Activated CD8-positive, alpha-beta memory T cell treated with anti-CD3 and anti-CD28 coated beads, Interleukin-2, amount 50 U/mL, for 4 hours (primary cell): ENCODE measurements at places on chromosomes 4 and X.

DNA sequence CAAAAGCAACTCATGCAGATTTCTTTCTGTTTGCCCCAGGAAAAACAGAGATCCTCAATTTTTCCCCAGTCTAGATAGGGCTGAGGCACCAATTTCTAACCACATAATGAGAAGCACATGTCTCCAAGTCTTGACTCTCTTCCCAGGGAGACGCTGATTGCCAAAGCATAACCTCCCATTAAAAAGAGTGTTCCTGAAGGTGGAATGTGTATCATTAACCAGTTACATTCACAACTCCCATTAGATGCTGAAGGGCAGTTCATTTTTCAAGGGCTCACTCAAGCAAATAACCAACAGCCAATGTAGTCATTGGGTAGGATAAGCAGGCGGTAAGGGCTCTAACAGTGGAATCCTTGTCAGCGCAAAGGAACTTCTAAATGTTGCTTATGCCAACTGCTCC lies 27.5 kb downstream of the TMEM47 start:
- DNase-seq = no peak

DNA sequence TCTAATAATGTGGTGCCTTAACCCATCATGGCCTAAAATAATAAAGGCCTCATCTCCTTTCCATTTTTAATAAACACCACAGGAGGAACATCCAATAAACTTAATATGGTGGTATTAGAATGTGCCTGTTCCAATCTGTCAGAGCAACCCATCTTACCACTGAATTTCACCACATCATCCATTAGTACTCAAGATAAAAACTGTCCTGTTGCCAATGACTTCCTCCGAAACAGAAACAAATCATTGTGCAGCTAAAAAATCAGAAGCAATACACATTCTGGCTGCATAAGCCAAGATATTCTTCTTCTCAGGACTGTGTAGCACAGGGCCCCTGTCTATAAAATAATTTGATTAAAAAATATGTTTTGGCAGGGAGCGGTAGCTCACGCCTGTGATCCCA lies 18.5 kb downstream of the TLR10 start:
- DNase-seq = no peak

GRCh38 chr4:155592938-155593297 lies 73.7 kb upstream of the GUCY1A1 start:
- DNase-seq = no peak

DNA sequence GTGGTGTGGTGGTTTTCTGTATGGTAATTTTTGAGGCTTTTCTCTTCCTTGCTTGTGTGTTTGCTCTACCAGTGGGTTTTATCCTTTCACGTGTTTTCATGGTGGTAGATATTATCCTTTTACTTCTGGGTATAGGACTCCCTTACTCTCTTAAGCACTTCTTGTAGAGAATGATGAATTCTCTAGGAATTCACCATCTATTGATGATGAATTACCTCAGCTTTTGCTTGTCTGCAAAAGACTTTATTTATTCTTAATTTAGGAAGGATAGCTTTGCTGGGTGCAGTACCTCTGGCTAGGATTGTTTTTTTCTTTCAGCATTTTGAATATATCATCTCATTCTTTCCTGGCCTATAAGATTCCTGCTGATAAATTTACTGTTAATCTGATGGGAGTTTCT lies 415.3 kb downstream of the PDGFC start:
- no peak for DNase-seq

GRCh38 chr4:74455361-74456055 lies 10.6 kb downstream of the AREG start:
- no peak for DNase-seq

GRCh38 chrX:6917666-6918065 lies 229.8 kb upstream of the STS start:
- no peak for DNase-seq

GRCh38 chr4:44756559-44756958 lies 30.2 kb upstream of the GNPDA2 start:
- no peak for DNase-seq

DNA sequence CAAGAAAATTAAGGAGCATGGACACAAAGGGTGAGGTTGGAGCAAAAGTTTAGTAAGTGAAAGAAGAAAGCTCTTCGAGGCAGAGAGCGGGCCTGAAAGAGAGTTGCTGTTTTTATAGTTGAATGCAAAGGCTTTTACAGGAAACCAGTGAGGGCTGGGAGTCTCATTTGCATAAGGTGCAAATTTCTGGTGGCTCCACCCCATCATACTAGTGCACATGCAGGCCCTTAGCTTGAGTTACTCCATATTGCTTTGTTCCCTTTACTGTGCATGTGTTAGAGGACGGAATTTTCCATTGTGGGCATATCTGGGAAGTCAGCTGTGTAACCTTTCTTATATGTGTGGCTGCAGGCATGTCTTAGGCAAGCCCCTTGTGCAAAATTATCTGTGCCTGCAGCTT lies 48.0 kb downstream of the CPE start:
- DNase-seq = no peak

GRCh38 chr4:128793859-128794672 lies 15.4 kb upstream of the JADE1 start:
- no peak for DNase-seq

DNA sequence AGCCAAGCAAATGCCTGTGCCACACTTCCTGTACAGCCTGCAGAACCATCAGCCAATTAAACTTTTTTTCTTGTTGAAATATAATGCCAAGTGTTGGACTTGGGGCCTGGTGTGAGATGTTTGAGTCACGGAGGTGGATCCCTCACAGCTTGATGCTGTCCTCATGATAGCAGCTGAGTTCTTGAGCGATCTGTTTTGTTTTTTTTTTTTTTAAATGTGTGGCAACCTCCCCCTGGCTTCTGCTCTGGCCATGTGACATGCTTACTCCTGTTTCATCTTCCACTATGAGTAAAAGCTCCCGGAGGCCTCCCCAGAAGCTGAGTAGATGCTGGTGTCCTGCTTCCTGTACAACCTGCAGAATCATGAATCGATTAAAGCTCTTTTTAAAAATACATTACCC lies 973.3 kb upstream of the FTHL17 start:
- no peak for DNase-seq

DNA sequence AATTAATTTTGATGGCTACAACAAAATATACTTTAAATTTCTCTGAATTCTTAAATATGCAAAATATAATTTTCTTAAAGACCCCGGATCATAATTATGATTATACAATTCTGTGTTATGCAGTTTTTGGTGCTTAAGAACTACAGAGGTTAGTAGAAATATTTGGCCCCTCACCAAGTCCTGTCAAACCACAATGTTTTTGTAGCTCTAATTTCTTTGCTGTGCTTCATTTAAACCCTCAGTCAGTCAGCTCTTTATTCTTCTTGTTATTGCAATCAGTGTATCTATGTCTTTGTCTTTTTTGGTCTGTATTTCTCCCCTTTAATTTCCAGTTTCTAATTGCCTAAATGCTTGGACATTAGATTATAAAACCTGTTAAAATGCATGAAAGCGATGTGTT lies 186.1 kb downstream of the CAMK2D start:
- DNase-seq = no peak

DNA sequence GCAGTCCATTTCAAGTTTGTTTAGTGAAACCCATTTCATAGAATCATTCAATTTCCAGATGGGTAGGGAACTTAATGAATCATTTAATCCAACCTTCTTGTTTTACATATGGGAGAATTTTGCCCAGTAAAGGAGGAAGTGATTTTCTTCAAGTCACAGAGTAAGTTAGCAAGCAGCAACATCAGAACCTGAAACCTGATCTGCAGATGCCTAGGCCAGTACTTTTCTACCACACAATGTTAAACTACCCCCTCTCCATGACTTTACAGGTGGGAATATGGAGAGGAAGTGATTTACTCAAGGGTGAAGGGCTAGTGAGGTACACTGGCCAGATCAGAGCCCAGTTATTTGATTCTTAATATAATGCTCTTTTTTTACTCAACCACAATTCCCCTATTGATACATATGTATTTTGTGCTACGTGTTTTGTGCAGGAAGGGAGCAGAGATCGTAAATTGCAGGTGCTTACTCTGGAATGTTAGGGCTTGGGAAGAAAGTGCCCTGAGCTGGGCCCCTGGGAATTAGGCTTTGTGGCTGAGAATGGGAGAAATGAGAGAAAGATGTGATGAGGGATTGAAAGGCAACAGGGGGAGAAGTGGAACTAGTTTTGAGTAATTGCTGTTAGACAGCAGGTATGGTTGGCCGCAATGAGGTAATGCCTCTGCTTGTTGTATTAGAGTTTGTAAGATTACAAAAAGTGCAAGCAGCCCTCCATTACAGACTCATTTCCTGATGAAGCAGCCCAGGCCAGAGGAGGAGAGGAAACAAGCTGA lies 6.8 kb downstream of the LHFPL1 start:
- no peak for DNase-seq

DNA sequence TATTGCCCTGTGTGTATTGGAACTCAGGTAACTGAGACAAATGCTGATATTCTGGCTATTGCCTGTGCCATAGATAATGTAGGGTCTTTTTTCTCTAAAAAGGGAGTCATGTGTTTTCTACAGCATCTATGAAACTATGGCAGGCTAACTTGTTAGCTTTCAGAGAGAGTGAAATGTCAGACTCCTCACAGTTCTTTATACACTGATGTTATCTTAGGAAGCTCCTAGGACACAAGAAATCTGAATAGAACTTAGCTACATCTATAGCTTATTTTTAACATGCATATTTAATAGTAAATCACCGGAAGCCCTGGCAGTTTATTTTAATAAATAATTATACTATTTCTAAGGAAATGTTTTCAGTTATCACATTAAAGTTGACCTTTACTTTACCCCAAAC lies 369.6 kb downstream of the NAF1 start:
- no peak for DNase-seq

- DNase-seq = no peak
These were observed 83.4 kb downstream of the TMEM164 start for GRCh38 chrX:110086162-110086915.

GRCh38 chrX:106404512-106404911 lies 207.3 kb upstream of the RADX start:
- DNase-seq = no peak

DNA sequence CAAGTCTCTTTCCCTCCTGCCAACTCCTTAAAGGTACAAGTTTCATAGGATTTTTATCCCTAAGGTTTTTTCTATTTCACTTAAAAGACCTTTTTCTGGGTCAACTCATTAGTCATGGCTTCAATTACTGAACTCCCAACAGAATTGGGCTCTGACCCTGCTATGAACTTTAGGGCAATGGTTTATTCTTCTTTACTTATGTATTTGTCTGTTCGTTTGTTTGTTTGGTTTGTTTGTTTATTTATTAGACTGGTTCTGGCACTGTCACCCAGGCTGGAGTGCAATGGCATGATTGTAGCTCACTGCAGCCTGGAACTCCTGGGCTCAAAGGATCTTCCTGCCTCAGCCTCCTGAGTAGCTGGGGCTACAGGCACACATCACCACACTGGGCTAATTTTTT lies 5.9 kb upstream of the NOCT start:
- no peak for DNase-seq

DNA sequence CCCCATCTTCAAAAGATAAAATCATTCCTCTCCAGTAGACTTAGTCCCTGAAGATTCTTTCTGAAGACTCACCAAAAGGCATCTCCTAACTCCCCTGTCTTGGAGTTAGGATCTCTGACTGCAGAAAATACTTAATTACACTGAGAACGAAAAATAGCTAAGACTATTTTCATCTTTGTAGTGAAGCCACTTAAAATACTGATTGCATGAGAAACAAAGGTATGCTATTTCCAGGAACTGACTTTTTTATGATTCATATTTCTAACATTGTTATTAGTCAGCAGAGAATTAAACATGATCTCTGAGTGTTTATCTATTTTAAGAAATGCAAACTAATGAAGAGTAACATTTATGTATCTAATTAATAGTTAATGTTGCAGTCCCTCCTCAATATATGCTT lies 71.8 kb upstream of the NR3C2 start:
- no peak for DNase-seq

DNA sequence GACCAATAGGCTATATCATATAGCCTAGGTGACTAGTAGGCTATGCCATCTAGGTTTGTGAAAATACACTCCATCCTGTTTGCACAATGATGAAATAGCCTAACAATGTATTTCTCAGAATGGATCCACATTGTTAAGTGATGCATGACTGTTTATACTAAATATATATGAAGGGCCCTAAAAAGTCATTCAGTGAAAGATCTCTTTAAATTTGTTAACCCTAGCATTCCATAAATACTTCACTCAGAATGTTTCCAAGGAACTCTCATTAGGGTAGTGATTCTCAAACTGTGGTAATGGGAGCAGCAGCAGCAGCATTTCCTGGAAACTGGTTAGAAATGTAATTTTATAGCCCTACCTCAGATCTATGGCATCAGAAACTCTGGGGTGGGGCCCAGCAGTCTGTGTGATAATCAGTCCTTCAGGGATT lies 74.9 kb downstream of the PRRG1 start:
- DNase-seq = no peak

GRCh38 chr4:79528241-79528706 lies 120.2 kb upstream of the GK2 start:
- DNase-seq = no peak

DNA sequence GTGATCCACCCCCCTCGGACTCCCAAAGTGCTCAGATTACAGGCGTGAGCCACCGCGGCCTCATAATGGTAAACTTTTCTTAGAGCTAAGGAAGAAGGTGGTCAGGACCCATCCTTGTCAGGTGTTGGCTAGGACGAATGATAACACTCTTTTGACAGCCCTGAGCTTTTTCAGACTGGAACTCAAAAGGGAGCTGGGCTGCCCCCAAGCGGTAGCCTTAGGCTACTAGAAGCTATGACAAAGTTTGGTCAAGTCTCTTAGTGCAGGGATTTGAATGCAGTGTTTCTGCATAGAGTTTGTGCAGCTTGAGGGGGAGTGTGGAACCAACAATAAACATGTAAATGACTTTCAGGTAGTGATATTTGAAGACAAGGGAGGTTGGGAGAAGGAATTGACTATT lies 11.8 kb upstream of the HSD17B10 start:
- DNase-seq = peak; percentile 45

- DNase-seq = no peak
These were observed 127.5 kb upstream of the GIMD1 start for GRCh38 chr4:106496061-106496460.

DNA sequence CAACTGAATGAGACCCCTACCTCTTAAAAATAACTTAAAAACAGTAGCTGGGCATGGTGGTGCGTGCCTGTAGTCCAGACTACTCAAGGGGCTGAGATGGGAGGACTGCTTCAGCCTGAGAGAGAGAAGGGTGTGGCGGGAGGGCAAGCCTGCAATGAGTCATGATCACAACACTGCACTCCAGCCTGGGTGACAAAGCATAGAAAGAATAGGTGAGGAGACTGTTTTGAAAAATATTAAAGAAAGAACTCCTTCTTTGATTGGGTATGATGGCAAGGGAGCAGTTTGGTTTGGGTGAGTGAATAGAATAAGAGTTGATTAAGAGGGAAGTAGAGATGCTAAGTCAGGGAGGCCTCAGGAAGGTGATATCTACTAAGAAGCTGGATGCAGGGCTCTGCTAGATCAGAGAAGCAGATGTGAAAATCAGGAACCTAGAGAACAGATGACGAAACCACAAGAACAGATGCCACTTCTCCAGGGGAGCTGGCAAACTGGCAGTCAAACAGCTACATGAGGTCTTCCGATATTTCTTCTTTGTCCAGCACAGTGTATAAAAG lies 318.6 kb downstream of the OPHN1 start:
- no peak for DNase-seq
